Activated CD8-positive, alpha-beta memory T cell treated with anti-CD3 and anti-CD28 coated beads for 48 hours (primary cell): ENCODE measurements at places on chromosomes 7 and 10.

- no peak for DNase-seq
These were observed 11.8 kb upstream of the RRP12 start for GRCh38 chr10:97412891-97413304.

- no peak for DNase-seq
These were observed 91.3 kb downstream of the KIAA1549 start for GRCh38 chr7:138889582-138890498.

DNA sequence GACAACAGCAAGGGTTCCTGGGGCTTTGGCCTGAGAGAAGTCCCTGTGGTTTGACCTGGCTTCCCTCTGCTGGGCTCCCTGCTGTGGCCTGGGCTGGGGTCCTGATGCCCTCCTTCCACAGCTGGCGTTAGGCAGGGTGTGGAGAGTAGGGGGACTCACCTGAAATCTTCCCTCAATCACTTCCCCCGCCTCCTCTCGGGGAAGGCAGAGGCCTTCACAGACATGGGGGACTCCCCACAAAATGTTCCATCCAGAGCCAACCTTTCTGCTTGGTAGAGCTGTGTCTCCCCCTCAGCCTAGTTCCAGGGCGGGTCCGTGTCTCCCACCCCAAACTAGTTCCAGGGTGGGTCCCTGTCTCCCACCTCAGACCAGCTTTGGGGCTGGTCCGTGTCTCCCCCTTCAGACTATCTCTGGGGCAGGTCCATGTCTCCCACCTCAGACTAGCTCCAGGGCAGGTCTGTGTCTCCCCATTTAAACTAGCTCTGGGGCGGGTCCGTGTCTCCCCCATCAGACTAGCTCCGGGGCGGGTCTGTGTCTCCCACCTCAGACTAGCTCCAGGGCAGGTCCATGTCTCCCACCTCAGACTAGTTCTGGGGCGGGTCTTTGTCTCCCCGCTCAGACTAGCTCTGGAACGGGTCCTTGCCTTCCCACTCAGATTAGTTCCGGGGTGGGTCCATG lies 2.2 kb downstream of the PVRIG start:
- DNase-seq, result no peak

- no peak for DNase-seq
These were observed 93.0 kb upstream of the PCGF5 start for GRCh38 chr10:91127341-91128082.

DNA sequence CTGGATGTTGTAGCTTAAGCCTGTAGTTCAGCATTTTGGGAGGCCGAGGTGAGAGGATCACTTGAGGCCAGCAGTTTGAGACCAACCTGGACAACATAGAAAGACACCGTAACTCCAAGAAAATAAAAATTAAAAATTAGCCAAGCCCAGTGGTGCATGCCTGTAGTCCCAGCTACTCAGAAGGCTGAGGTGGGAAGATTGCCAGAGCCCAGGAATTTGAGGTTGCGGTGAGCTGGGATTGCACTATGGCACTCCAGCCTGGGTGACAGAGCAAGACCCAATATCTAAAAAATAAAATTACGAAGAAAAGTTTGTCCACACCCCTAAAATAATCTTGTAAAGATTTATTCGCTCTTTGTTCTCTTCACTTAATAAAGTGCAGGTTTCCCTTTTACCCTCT lies 951.0 kb downstream of the TYW1 start:
- no peak for DNase-seq

- DNase-seq, result no peak
These were observed 2.2 kb upstream of the FRMD4A start for GRCh38 chr10:14332903-14333302.

DNA sequence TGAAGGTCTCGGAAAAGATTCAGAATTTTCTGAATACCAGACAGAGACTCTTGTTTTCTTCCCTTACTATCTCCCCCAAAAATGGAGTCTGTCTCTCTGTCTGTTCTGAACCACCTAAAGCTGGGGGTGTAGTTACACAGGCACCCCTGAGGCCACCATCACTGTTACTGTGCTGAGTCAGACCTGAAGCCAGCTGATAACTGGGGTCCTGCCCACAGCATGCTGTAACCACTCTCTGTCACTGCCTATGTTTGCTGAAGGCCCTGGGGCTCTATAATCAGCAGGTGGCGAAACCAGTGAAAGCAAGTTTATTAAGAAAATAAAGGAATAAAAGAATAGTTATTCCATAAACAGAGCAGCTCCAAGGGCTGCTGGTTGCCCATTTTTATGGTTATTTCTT lies 575.2 kb upstream of the POT1 start:
- no peak for DNase-seq

- DNase-seq, result no peak
These were observed 511.9 kb upstream of the ZMIZ1 start for GRCh38 chr10:78556705-78557432.

- DNase-seq, result no peak
These were observed 147.8 kb upstream of the TMEM72 start for GRCh38 chr10:44763331-44763730.

DNA sequence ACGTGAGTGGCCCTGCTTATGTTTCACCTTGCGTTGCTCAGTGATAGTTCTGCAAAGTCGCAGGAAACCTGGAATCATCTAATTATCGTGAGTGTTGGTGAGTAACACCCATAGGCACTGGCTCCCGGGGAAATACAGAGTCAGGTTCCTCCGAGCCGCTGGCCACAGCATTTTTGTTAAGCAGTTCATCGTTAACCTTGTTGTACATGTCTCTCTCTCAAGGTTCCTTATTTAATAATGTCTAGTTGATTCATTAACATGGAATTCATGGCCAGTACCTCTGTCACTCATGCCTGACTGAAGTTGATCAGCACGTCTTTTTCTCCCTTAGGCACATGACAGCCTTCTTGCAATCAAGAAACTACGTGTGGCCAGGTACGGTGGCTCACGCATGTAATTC lies 3.1 kb upstream of the ZFAND2A start:
- DNase-seq, result no peak

- DNase-seq, result no peak
These were observed 78.0 kb downstream of the INPP5A start for GRCh38 chr10:132615341-132616169.

DNA sequence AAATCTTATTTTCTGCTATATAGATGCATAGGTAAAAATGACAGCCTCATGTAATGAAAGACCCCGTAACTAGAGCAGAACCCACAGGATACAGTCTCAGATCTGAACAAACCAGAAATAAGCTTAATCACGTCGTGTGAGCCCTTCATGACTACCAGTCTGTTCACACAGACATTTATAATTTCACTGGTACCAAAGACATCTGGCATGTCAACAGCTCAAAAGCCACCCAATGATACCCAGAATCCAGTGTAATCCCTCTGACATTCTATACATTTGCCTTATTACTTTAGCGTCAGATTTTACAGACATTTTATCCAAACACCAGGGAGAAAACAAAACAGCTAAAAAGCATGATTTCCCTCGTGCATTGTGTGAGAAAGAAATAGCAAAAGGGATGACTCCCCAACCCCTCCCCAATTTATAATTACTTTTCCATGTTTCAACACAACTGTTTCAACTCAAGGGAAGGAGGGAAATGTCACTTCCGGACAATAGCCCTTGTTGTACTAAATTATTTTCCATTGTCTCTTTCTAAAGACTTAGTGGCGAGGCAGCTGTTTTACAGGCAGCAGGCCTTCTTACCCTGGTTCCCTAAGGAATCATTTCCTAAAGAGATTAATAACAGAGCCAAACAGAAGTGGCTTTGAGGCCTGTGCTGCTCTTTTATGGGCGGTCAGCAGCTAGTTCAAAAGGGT lies 33.2 kb downstream of the DOCK4 start:
- no peak for DNase-seq

- DNase-seq, result no peak
These were observed 40.8 kb upstream of the WIPF3 start for GRCh38 chr7:29765490-29765889.

GRCh38 chr10:35456153-35456720 lies 119.9 kb downstream of the CCNY start:
- no peak for DNase-seq

DNA sequence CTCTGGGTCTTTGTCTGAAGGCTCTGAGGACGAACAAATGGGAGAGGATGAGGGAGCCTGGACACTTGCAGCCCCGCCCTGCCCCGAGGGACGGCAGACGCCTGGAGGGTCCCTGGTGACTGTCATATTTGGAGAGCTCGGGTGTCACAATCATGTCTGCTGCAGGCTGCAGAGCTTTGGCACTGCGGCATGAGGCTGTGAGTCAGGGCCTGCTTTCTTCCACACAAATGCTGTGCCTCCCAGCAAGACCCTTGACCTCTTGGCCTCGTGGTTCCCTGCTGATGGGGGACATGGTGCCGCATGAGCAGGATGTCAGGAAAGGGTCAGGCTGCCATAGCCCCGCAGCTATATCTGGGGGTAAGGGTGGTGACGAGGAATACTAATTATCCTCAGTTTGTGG lies 64.9 kb upstream of the PPIF start:
- no peak for DNase-seq

DNA sequence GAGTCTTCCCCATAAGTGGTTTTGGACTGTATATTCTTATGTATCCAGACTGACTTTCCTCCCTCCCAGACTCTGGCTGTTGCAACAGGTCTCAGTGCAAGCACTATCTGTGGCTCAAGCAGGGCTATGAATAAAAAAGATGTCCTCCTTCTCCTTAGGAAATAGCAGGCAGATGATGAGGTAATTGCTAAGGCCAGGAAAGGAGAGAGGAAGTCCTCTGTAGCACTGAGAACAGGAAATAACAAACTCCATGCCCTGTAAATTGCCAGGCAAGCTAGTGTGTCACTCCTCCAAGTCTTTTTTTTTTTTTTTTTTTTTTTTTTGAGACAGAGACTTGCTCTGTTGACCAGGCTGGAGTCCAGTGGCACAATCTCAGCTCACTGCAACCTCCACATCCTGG lies 900.1 kb downstream of the TYW1 start:
- no peak for DNase-seq
